ENCODE measurements at places on chromosomes 12 and 14.

DNA sequence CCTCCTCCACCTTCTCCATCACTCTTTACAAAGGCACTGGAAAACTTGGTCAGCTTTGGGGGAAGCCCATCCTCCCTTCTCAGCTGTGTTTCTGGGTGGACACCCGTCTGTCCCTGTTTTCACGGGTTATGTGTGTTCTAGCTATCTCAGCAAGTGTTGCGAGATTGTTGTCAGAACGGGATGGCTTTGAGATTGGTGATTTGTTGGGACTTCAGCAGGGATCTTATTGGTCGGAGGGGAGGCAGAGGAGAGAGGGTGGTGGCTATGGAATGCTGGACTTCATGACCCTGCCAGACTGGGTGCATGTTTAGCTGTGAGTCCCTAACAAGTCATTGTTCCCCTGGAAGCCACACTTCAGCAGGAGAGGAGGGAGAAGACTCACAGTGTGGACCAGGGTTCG lies 2.1 kb downstream of the USP5 start:
- H3K27me3 ChIP-seq, result no peaks in the 10 kb centered on the region
- peaks cover 19% of the 10 kb centered on the region for H3K36me3 ChIP-seq
- peak overlapping the region; percentile 98 for H3K4me3 ChIP-seq
- peaks cover 29% of the 10 kb centered on the region for H3K4me1 ChIP-seq
- H3K27ac ChIP-seq, result peak overlapping the region; percentile 72

- DNase-seq, result no peak
- H3K4me3 ChIP-seq, result no peak overlapping the region
- H3K4me1 ChIP-seq, result peaks cover 13% of the 10 kb centered on the region
Observed at GRCh38 chr12:97235102-97235501, 227.5 kb upstream of the RMST start.

DNA sequence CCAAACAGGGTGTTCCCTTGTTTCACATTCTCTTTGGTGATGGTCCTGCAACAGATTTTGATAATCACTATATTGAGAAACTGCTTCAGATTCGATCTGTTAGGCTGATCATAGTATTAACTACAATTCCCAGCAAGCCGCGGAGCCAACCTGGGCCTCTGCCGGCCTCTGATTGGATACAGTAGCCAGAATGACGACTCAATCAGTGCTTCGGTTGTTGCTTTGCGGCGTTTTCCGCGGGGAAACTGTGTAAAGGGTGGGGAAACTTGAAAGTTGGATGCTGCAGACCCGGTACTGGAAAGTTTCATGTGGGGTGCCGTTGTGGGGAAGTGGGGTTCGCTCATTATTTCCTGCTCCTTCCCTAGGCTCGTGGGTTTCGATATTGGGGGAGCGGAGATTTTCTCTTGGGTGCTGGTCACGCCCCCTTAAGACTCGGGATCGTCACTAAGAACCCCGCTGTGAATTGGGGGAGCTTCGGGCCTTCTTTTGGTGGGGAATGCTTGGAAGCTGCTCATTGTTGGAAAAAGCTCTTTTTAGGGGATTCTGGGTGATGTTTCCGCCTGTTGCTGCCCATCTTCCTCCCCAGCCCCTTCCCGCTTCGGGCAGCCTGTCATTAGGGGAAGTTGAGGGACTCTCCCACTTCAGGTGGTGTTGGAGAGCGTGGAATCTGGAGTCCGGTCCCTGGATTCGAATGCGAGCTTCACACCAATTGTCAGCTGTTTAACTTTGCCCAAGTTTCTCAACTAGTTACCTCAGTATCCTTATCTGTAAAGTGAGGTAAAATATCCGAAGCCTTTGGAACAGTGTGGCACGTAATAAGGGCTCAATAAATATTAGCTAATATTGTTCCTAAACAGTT lies at the start of gene RAD51B:
Gene RAD51B, plus strand, starts transcription at position 217 of the 859 bp plus-strand sequence.
- peak within 1 kb of the TSS; percentile 98 for H3K4me3 ChIP-seq
- H3K27ac ChIP-seq, result peak within 1 kb of the TSS; percentile 95
- DNase-seq, result peak; percentile 64
- peaks cover 22% of the 10 kb centered on the region for H3K4me1 ChIP-seq
- H3K36me3 ChIP-seq, result no peaks in the 10 kb centered on the region
- no peaks in the 10 kb centered on the region for H3K27me3 ChIP-seq

DNA sequence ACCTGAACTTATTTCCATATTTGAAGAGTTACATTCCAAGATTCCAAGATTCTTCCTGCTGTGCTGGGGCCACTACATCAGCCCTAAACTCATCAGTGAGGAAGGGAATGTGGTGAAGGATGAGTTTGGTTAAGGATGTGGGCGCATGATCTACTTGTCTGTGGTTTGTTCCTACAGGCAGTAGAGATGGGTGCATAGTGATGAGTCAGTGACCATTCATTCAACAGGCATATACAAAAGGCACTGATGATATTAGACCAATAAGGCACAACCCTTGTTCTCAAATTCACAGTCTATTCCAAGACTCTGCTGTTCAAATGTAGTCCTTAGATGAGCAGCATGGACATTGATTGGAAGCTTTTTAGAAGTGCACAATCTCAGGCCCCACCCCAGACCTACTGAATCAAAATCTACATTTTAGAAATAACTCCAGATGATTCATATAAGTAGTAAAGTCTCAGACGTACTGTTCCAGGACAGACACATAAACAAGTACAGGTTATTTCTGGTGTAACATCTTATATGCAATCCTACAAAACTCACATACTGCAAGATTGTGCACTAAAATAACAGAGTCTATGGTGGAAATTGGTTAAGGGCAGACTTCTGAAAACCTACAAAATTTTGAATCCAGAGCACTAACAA lies 47.7 kb upstream of the MAP3K9 start:
- no peak overlapping the region for H3K27ac ChIP-seq
- H3K4me3 ChIP-seq, result no peak overlapping the region
- H3K27me3 ChIP-seq, result peaks cover 9% of the 10 kb centered on the region
- H3K36me3 ChIP-seq, result no peaks in the 10 kb centered on the region

DNA sequence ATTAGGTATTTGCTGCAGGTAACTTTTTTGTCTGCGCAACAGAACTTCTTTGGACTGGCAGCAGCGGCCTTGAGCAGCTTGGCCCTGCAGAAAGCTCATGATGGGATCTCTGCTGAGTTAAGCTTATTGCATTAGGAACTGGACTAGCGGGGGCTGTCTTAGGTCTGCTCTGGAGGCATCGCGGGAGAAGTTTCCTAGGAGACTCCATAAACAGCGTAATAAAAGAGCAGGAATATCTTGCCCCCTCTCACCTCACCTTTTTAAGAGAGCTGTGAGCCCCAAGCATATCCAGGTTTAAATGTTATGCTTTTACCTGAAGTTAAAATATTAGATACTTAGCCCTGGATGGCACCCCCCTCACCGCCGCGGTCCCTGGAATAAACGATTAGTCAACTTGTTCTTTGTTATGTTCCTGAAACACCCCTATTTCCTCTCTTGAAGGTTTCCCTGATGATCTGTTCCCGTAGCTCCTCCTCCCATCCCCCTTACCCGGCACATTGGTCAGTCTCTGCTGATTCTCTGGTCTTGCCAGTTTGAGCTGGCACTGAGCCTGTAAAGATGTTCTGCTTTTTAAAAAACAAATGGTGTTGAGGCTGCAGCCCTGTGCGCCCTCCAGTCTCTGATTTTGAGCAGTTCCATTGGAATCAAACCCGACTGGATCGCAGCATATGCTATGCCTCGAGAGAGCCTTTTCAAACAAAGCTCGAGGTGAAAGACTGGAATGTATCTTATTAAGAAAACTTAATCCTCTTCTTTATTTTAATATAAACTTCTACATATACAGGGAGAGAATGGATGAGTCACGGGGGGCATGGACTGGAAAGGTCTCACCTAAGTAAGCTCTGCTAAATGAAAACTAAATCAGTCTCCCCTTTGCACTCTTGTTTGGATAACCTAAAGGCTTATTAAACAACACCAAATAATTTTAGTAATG lies 1.9 kb downstream of the MLXIP start:
- peaks cover 26% of the 10 kb centered on the region for H3K27me3 ChIP-seq
- peak overlapping the region; percentile 85 for H3K4me3 ChIP-seq
- peaks cover 29% of the 10 kb centered on the region for H3K4me1 ChIP-seq
- no peak for DNase-seq
- H3K27ac ChIP-seq, result peak overlapping the region; percentile 57

DNA sequence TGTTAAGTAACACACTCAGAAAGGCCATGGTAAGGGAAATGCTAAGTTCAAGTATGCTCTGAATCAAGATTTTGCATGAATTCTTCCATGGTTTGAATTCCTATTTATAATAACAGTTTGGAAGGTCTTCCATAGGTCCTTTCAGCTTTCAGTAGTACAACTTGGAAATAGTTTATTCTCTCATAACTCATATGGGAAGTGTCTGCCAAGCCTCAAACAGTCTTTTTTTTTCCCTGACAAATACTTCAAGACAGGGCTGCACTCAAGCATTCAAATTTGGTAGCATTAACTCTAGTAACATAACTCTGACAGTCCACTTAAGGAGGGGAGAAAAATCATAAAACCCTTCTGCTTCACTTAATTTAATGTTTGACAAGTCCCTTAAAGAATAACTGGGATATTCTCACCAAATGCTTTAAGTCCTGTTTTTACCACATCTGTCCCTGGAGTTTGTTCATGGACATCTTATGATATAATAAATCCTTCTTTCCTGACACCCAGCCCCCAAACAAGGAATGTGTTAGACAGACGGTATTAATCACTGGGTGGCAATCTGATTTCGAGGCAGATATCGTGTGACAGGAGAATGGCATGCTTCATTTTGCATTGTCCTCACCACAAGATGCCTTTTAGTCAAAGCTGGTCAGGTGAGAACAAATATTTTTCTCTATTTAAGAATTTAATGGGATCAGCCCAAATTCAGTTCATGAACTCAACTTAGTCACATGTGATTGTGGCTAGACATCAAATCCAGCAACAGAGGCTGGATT lies 165.7 kb downstream of the BMP4 start:
- peaks cover 1% of the 10 kb centered on the region for H3K4me1 ChIP-seq
- H3K27me3 ChIP-seq, result peaks cover 6% of the 10 kb centered on the region
- no peak overlapping the region for H3K27ac ChIP-seq

- no peak for DNase-seq
- peaks cover 33% of the 10 kb centered on the region for H3K4me1 ChIP-seq
- no peak overlapping the region for H3K27ac ChIP-seq
- H3K4me3 ChIP-seq, result no peak overlapping the region
- H3K27me3 ChIP-seq, result peaks cover 18% of the 10 kb centered on the region
- no peaks in the 10 kb centered on the region for H3K36me3 ChIP-seq
Observed at GRCh38 chr12:12068751-12069150, 2.0 kb upstream of the BCL2L14 start.

- H3K27me3 ChIP-seq, result peaks cover 5% of the 10 kb centered on the region
- no peaks in the 10 kb centered on the region for H3K36me3 ChIP-seq
- H3K4me3 ChIP-seq, result no peak overlapping the region
- DNase-seq, result no peak
- no peak overlapping the region for H3K27ac ChIP-seq
Observed at GRCh38 chr12:4089121-4089606, 184.4 kb upstream of the CCND2 start.

DNA sequence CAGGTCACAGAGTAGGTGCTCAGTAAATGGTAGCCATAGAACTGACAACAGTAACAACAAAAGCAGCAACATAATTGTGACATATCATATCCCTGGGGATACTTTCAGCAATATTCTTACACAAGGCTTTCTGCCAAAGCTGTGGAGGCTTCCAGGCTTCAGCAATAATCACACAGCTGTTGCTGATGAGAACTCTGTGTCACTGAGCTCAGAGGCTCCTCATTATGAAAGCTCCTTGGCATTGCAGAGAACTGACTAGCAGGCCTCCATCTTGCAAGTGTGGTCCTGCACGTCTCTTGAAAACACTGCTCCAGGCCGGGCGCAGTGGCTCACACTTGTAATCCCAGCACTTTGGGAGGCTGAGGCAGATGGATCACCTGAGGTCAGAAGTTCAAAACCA lies 97.3 kb upstream of the BTG1 start:
- H3K27me3 ChIP-seq, result no peaks in the 10 kb centered on the region
- H3K4me1 ChIP-seq, result peaks cover 4% of the 10 kb centered on the region
- H3K36me3 ChIP-seq, result no peaks in the 10 kb centered on the region
- no peak overlapping the region for H3K4me3 ChIP-seq
- DNase-seq, result no peak
